Germinal center (tissue), 1 donor: ENCODE measurements at places on chromosomes 11 and 22.
A peak's percentile ranks its signal among the peaks of the same experiment; 100 is the strongest.

- no peak for DNase-seq
These were observed 185.6 kb upstream of the MTMR2 start for GRCh38 chr11:96109331-96110030.

DNA sequence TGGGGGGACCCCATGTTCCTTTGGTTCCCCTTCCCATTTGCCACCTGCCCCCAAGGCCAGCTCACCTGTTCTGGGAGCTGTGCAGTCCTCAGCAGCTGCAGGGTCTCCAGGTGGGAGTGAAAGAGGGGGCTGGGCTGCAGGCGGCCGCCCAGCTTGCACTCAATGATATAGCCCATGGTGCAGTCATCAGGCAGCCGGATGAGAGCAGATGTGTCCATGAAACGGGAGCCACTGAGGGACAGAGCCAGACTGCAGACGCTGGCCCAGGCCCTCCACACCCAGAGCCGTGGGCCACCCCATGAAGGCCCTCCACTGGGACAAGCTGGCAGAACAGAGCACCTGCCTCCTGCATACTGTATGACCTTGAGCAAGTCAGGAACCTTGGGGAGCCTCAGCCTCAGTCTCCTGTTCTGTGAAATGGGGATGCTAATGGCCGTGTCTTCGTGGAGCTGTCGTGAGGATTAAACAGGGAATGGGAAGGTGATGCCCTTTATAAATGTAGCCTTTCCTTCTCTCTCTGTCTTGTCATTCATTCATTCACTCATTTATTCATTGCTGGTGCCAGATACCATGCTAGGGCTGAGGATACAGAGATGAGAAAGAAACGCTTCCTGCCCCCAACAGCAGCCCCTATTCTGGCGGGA is 11.6 kb downstream of the MFNG start:
- DNase-seq: no peak

DNA sequence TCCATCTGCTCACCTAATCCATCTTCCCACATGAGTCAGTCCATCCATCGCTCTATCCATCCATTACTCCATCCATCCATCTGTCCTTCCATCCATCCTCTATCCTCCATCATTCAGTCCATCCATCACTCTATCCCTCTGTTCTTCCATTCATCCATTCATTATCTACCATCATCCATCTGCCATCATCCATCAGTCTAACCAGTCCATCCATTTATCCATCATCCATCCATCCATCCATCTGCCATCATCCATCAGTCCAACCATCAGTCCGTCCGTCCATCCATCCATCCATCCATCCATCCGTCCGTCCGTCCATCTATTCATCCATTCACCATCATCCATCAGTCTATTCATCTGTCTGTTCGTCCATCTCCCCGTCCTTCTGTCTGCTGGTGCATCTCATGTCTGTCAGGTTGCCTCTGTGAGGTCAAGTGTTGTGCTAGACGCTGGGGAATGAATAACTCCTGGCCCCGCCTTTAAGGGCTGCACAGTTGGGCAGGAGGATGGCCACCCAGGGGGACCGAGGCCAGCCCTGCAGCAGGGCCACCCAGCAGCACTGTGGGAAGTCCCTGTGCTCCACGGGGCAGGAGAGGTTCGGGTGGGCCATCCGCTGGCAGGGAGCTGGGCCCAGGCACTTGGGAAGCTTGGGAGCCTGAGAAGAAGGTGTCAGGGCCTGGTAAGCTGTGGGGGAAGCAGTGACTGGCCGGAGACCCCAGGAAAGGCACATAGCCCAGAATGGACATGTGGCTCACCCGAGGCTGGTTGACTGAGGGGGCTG is 137.1 kb downstream of the CTTN start:
- no peak for DNase-seq

DNA sequence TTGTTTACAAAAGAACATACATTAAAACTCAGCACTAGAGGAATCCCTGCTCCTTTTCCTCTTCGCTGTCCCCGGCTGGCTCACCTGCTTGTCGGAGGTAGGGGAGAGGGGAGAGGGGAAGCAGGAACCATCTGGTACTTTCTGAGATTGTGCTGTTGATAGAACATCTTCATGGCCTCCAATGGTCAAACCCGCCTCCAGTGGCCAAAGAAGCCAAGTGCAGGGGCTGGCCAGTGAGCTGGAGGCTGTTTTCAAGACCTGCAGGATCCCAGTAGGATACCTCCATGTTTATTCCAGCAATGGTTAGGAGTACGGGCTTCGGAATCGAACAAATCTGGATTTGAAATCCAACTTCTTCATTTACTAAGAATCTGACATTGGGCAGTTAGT is 92.6 kb downstream of the PKNOX2 start:
- DNase-seq: no peak

DNA sequence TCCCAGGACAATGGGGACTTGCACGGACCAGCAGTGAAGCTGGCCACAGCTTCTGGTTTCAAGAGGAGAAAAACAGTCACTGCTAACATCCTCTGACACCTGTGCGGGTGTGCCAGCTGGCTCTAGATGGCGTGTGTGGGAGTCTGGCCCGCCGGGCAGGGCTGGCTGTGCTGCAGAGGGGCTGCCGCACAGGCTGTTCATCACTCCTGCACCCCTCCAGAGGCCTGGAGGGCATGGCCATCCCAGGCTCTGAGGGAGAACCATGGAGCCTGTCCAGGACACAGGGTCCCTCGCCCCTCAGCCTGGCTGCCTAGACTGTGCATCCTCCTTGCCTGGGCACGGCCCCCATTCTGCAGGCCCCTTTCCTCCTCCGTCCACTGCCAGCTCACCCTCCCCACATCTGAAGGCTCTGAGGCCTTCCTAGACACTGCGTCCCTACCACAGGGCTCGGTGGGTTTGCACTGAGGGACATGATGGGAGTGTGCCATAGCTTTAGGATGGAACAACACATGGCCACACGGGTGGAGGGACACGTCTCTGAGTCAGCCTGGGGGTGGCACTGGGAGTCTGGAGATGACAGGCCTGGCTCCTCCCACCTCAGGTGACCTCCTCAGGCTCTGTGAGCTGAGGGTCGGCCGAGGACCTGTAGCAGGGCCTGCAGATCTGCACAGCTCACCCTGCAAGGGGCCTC is 42.1 kb upstream of the GNB1L start:
- peak; percentile 49 for DNase-seq

- no peak for DNase-seq
These were observed 95.7 kb downstream of the TRMU start for GRCh38 chr22:46430961-46431838.

GRCh38 chr22:48936391-48936790 is 891.3 kb downstream of the BRD1 start:
- DNase-seq: no peak

DNA sequence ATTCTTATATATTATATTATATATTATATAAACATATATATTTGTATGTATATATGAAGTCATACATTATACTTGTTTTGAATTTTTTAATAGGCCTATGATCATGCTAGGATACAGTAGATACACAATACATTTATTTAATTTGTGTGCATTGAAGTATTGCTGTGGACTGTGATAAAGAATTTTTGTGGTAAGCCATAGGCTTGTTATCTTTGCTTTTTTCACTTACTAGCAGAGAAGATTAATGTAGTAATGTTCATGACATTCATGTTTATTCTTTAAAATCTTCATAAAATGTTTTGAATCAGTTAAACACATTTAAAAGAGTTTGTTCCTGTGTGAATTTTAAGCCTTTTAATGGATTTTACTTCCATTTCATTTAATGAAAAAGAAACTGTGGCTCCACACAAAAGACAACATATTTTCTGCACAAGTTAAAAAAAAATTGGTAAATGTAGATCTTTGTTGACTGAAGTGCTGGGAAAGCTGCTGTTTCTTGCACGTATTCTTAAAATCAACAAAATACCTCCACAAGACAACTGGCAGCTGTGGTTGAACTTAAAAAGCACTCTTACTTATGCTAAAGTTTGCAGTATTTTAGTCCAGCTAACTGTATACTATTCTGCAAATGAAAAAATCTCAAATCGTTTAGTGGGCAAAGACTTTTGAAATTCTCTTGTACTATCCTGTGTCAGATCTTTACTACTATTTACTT is 156.2 kb downstream of the TMEM135 start:
- DNase-seq: no peak

- DNase-seq: no peak
These were observed 8.9 kb upstream of the CLMP start for GRCh38 chr11:123203934-123204333.

DNA sequence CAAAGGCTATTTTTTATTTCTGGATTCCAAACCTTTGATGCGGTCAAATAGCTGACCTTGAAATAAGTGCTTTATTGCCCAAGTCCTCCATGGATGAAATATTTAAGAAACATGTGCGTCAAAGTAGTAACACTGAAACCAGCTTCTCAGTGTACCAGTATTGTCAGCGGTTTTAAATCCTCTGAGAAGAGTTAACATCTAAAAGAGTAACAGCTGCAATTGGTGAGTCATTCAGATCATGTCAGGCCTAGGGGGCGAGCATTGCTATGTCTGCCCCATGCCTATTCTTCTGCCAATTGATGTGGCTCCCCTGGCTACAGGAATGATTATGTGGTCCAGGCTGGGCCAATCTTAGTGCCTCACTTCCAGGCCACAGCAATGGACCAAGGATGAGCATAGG is 263.3 kb upstream of the SORL1-AS1 start:
- DNase-seq: no peak

- DNase-seq: no peak
These were observed 292.0 kb downstream of the TBC1D22A start for GRCh38 chr22:47054231-47055072.

DNA sequence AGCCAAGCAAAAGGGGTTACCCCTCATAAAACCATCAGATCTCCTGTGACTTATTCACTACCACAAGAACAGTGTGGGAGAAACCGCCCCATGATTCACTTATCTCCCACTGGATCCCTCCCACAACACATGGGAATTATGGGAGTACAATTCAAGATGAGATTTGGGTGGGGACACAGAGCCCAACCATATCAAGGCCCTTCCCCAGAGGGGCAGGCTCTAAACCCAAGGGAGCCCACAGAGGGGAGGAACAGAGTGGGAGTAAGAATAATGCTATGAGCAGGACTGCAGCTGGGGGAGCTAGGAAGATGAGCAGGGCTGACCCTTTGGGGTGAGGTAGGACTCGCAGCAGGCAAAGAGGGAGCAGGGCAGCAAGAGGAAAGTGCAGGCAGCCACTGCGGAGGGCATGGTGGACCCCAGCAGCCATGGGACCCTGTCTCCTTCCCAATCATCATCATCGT is 59.3 kb downstream of the CD82 start:
- no peak for DNase-seq

GRCh38 chr11:68845351-68846002 is 3.8 kb upstream of the CPT1A start:
- DNase-seq: no peak

DNA sequence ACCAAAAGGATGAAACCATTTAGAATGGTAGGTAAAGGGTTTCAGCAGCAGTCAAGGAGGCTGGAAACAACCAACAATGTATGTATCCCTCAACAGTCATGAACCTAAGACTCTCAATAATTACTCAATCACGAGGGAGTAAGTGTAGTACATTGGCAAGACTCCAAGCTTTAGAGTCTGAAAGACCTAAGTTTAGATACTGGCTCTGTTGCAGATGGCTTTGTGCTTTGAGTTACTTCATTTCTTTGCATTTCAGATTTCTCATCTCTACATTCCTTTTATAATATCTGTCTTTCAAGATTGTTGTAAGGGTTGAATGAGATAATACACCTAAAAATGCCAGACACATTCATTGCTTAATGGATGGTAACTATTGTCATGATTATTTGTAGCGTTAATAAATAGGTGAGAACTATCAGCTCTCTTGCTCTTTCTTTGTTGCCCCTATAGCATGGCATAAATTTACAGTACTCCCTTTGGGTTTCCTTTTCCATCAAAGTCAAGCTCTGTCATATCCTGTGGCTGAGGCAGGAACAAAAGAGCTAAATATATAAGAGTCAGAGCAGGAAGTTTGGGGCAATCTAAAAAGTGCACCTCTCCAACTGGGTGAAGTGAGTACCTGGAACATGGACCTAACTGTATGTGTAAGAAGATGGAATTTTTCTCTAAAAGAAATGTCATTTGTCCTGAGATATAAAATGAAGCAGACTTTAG is 228.2 kb upstream of the ZC3H12C start:
- no peak for DNase-seq

GRCh38 chr11:91653079-91653754 is 571.4 kb upstream of the FAT3 start:
- DNase-seq: no peak

DNA sequence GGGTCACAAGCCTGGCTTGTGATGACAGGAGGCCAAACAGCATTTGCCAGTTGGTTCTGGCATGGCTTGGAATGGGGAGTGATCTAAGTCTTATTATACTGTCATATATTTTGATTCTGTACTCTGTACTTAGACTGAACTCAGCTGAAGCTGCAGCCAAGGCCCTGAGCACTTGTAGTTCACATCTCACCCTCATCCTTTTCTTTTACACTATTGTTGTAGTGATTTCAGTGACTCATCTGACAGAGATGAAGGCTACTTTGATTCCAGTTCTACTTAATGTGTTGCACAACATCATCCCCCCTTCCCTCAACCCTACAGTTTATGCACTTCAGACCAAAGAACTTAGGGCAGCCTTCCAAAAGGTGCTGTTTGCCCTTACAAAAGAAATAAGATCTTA is 843 bp downstream of the OR56B1 start:
- no peak for DNase-seq

GRCh38 chr11:13928566-13929251 is 33.8 kb upstream of the SPON1 start:
- no peak for DNase-seq

DNA sequence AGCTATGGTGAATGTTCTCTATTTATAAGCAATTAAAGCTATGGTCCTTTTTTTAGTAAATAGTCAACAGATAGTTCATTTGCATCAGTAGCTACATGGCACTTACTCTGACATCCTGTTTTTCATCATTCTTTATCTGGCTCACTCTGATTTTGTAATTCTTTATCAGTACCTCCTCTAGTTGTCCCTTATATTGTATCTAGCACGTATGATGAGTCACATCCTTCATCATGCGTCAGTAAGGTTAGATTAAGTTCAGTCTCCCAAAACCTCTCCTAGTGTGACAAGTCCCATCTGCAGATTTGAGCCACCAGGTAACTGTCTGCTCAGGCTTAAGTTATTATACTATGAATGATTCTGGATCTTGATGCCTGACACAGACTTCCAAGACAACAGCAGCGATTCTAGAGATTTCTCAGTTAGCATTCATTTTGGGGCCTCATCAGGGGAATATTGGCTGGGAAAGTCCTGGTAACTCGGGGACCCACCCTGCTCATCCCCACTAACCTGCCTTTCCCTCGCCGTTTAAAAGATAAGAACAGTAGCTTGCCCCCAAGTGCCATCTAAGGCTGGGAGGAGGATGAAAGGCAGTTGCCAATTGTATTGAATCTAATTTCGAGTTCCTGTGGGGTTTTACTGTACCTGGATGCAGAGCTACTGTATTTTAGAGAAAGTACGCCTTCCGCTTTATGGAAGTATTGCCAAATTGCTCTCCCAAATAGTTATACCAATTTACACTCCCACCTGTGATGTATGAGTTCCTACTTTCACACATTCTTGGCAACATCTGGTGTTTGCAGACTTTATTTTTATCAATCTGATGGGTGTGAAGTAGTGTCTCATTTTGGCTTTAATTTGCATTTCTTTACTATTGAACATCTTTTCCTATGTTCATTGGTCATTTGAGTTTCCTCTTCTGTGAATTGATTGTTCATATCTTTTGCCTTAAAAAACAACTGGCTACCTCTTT is 55.9 kb downstream of the ZC3H12C start:
- DNase-seq: peak; percentile 4

GRCh38 chr11:38927993-38928392 is 2330.0 kb upstream of the RAG2 start:
- no peak for DNase-seq
